ENCODE measurements at places on chromosomes 6 and 20.

GRCh38 chr6:20575125-20575524 is 40.9 kb downstream of the CDKAL1 start:
- no peaks in the 10 kb centered on the region for H3K4me1 ChIP-seq
- H3K27me3 ChIP-seq = no peaks in the 10 kb centered on the region
- H3K4me3 ChIP-seq = no peak overlapping the region
- DNase-seq = no peak

GRCh38 chr20:14948416-14948815 is 611.0 kb upstream of the FLRT3 start:
- DNase-seq = no peak
- no peak overlapping the region for H3K4me3 ChIP-seq
- H3K27me3 ChIP-seq = no peaks in the 10 kb centered on the region
- no peak overlapping the region for H3K27ac ChIP-seq

DNA sequence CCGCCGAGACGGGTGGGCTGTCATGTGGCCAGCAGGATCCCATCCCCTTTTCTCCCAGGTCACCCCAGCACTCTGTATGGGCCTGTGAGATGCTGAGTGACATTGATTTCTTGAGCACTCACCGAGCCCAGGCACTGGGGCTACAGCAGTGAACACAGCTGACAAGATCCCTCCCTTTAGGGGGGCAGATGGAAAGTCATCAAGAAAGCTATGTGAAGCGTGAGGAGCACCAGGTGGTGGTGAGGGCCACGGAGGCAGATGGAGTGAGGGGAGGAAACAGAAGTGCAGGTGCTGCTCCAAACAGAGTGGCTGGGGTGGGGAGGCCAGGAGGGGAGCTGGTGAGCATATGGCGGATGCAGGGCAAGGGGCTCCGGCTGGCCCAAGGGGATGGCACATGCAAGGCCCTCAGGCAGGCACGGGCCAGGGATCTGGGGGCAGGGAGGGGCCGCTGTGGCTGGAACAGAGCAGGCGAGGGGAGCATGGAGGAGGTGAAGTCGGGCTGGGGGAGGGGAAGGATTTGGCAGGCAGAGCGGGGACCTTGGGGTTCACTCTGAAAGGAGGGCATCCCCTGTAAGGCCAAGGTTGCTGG is 184.0 kb downstream of the BMP7 start:
- H3K4me3 ChIP-seq = no peak overlapping the region
- H3K4me1 ChIP-seq = peaks cover 4% of the 10 kb centered on the region
- DNase-seq = no peak
- H3K27me3 ChIP-seq = peaks cover 27% of the 10 kb centered on the region
- no peaks in the 10 kb centered on the region for H3K36me3 ChIP-seq

DNA sequence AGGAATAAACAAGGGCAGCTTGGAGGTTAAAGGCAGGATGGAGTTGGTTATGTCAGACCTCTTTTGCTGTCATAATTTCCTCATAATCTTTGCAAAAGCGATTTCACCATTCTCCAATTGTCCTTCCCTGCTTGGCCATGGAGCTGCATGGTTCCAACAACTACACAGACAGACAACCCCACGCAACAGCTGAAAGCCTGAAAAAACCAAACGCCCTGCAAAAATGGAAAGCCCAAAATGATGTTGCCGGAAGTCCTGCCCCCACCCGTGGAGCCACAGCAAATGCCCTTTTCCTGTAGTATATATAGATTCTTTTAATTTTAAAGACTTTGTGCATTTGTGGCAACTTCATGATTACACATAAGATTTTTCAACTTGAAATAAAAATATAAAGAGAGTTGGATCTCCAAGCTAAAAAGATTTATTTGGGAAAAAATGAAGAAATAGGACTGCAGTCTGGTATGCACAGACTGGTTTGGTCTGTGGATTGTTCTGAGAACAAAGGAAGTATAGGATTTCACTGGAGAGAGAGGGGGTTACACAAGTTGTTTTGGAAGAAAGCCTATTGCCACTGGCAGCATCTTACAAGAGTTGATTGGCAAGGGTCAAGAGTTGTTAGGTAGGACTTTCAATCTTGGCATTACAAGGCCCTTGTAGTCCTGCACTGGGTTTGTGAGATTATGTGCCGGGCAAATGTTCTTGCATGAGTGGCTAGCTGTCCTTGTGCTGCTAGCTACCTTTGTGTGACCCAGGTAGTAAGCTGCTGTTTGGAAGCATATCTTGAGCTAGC is 190.0 kb downstream of the C6orf118 start:
- no peaks in the 10 kb centered on the region for H3K4me1 ChIP-seq
- no peak for DNase-seq
- no peaks in the 10 kb centered on the region for H3K27me3 ChIP-seq
- no peak overlapping the region for H3K27ac ChIP-seq

DNA sequence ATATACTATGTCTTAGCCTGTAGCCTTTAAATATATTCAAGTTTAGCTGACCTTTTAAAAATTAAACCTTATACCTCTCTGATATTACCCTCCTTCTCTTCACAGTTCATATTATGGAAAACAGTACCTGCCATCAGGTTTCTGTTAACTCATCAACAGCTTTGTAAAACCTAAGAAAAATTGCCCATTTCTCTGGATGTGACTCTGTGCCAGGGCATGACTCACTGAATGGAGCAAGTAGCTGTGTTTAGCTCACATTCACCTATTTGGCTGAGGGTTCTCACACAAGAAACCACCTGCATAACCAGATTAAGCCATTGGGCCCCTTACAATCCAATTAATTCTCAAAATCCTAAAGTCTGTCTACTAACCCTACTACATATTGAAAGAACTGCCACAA is 678.8 kb upstream of the MARCKS start:
- no peak for DNase-seq
- no peak overlapping the region for H3K27ac ChIP-seq
- no peak overlapping the region for H3K4me3 ChIP-seq
- H3K27me3 ChIP-seq = no peaks in the 10 kb centered on the region
- H3K36me3 ChIP-seq = no peaks in the 10 kb centered on the region

GRCh38 chr20:10385850-10386544 is 48.0 kb downstream of the MKKS start:
- H3K4me3 ChIP-seq = no peak overlapping the region
- H3K27ac ChIP-seq = no peak overlapping the region
- DNase-seq = no peak

- DNase-seq = no peak
- no peaks in the 10 kb centered on the region for H3K4me1 ChIP-seq
- no peaks in the 10 kb centered on the region for H3K27me3 ChIP-seq
- no peak overlapping the region for H3K4me3 ChIP-seq
- peaks cover 15% of the 10 kb centered on the region for H3K36me3 ChIP-seq
- H3K27ac ChIP-seq = no peak overlapping the region
These were observed 32.0 kb downstream of the ZC2HC1B start for GRCh38 chr6:143896126-143896860.

GRCh38 chr6:128394167-128394566 is 126.2 kb downstream of the PTPRK start:
- no peaks in the 10 kb centered on the region for H3K4me1 ChIP-seq
- no peak overlapping the region for H3K27ac ChIP-seq
- no peak overlapping the region for H3K4me3 ChIP-seq

DNA sequence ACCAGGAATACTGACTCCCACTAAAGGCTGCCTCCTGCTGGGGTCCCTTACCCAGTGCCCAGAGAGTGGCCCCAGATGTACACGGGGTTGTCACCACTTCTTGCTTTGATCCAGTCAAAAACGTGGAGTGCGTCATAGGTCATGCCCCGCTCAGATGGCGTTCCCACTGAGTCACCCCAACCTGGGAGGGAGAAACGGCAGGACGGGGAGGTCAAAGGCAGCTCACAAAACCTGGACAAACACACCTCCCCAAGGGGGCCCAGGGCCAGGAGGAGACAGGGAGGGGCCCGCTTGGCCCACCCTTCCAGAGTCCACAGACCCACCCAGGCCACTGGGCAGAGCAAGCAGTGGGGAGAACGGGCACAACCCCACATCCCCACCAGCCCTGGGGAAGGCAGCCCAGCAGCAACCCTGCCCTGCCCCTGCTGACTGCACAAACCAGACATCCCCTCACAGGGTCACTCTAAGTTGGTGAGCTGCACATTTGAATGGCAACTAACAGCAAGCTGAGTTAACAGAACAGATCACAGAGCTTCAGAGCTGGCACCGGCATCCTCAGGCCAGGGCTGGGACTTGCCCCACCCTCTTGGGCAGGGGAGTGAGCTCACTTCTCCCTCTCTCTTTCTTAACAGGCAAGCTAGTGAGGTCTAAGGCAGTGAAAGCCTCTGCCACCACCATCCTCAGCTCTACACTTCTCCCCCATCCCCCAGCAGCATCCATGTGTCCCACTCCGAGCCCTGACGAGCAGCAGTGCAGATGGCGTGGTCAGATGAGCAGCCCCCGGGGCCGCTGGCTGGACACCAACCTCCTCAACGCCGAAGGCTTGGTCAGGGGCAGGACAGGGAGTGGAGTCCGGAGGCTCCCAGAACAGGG is 61.7 kb downstream of the PYGB start:
- H3K27ac ChIP-seq = no peak overlapping the region
- peak overlapping the region; percentile 51 for H3K4me3 ChIP-seq
- H3K27me3 ChIP-seq = no peaks in the 10 kb centered on the region
- H3K4me1 ChIP-seq = peaks cover 20% of the 10 kb centered on the region
- DNase-seq = no peak

- DNase-seq = no peak
- no peak overlapping the region for H3K4me3 ChIP-seq
- H3K27me3 ChIP-seq = peaks cover 61% of the 10 kb centered on the region
- no peaks in the 10 kb centered on the region for H3K4me1 ChIP-seq
- no peaks in the 10 kb centered on the region for H3K36me3 ChIP-seq
These were observed 13.8 kb upstream of the BMP7 start for GRCh38 chr20:57280221-57280620.

DNA sequence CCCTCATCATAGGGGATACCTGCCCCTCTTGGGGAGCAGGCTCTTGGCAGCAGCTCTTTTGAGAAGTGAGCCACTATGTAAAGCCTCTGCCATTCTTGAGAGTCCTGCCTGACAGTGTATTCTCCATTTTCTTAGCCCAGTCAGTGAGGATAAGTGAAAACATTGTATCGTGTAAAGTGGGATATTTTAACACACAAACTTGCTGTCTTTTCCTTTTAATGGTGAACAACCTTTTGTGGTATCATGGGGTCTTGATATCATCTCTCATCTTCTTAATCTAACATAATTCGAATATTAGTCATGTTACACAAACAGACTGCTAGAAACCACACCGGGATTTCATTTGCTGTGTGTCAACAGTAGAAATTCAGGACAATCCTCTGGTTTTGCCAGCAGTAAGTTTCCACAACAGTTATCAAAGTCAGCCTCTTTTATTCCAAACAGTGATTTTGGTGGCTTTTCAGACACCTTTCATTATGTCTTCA is 136.2 kb downstream of the HIVEP1 start:
- DNase-seq = no peak
- no peaks in the 10 kb centered on the region for H3K4me1 ChIP-seq

GRCh38 chr6:27940766-27941165 is 16.3 kb upstream of the OR2B6 start:
- no peak overlapping the region for H3K27ac ChIP-seq
- no peak for DNase-seq
- H3K36me3 ChIP-seq = no peaks in the 10 kb centered on the region

- no peaks in the 10 kb centered on the region for H3K36me3 ChIP-seq
- H3K27me3 ChIP-seq = no peaks in the 10 kb centered on the region
- no peaks in the 10 kb centered on the region for H3K4me1 ChIP-seq
- H3K4me3 ChIP-seq = no peak overlapping the region
These were observed 733.3 kb downstream of the HACE1 start for GRCh38 chr6:104126315-104127005.

DNA sequence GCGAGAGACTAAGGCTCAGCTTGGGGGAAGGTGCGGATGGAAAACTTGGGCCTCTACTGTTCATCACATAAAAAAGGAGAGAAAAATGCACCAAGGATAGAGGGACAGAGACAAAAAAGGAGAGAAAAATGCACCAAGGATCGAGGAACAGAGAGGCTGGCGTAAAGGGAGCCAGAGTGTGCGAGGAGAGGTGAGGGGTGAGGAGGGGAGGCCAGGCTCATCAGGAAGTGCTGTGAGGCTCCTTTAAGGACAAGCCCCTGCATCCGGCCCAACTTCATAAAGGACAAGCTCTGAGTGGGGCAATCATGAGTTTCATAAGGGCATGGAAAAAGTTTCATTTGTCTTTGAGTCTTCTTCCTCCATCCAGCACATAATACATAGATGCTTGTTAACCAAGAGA is 117.2 kb upstream of the NXT1 start:
- H3K36me3 ChIP-seq = peaks cover 17% of the 10 kb centered on the region
- no peak for DNase-seq
- H3K27ac ChIP-seq = no peak overlapping the region

DNA sequence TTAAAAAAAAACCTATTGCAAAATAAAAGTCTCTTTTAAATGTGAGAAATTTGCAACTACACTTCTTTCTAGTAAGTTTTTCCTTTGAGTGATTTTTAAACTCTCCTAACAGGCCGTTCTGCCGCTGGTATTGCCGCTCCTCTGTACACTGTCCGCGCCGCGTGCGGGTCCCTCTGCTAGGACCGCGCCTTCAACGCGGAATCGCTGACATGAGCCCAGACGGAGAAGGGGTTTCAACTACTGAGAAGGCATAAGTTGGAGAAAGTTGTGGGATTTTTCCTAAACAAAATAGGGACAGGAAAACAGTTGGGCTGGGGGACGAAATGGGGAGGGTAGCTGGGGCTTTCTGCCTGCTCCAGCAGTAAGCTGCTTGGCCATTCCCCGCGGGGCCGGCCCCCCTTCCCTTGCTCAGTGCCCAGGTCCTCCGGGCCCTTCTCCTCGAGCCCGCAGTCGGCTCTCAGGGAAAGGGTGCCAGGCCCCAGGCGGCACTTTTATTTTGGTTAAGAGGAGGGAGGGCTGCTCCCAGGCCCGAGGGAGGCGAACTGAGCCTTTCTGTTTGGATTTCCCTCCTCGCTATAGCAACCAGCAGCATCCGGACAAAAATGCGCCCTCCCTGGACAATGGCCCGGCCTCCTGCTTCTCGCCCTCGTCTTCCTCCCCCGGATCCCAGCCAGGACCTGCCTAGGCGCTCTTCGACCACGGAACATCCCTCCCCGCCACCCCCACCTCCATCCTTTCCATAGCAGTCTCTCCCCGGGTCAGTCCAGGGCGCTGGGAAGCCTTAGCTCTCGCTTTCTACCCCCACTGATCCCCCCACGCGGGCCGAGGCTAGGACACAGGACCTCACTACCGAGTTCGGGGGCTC is 6.8 kb upstream of the POU3F2 start:
- H3K36me3 ChIP-seq = no peaks in the 10 kb centered on the region
- H3K4me3 ChIP-seq = peak overlapping the region; percentile 43
- H3K27me3 ChIP-seq = peaks cover 94% of the 10 kb centered on the region
- peaks cover 40% of the 10 kb centered on the region for H3K4me1 ChIP-seq
- no peak overlapping the region for H3K27ac ChIP-seq

DNA sequence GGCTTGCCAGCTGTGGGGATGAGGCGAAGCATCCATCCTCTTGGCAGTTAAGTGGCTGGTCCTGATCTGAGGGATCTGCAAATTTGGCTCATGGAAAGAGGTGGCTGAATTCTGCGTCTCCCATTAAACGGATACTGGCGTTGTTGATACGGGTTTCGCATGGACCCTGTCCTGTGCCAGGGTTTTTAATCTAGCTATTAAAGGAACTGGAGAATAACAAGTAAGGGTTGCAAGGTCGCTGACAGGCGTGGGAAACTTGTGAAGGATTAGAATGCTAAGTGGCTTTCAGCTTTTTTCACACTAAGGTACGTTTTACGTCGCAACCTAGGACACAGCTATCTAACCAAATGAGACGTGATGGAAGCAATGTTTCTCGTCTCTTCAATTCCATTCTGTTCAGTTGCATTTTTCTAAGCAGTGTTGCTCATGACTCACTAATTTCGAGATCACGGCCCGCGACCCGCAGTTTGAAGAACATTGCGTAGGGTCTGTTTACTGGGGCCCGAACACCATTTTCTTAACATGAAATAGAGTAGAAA is 852 bp downstream of the GMNN start:
- peaks cover 13% of the 10 kb centered on the region for H3K4me1 ChIP-seq
- no peaks in the 10 kb centered on the region for H3K36me3 ChIP-seq
- no peaks in the 10 kb centered on the region for H3K27me3 ChIP-seq
- peak overlapping the region; percentile 98 for H3K27ac ChIP-seq

Data from naive B cell (primary cell).